ENCODE measurements at places on chromosomes 5 and 9.

DNA sequence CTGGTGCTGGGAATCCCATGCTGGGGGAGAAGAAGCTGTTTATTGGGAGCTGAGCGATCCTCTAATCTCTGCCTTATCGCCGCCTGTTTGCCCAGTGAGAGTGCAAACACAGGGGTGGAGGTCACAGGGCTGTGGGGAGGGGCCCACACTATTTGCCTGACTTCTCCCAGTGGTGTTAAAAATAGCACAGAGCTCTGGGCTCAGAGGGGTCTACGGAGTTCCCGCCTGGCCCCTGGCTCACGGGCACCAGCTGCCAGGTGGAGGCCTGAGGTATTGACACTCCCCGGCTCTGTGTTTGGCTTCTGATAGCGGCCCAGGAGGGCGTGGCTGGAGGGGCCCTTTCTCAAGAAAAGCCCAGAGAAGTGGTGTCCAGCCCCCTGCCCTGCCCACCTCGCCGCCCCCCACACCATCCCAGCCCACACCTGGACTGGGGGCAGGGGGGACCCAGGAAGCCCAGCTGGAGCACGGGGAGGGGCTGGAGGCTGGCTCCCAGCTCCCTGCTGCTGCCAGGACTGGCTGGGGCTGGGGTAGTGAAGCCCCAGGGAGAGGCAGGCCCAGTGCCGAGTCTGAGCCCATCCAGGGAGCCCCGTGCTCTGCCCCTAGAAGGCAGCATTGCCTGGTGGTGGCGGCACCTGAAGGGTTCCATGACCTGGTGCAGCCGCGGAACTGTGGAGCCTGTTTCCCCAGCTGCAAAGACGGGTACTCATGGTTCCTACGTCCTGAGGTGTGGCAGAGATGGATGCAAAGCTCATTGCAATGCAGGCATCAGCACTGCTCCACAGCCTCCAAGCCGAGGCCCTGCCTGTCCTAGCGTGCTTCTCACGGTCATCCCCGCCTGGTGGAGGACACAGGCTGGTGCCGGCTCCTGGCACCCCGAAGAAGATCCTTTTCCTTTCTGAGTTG lies 35.7 kb upstream of the EGFL7 start:
- peak; percentile 25 for ATAC-seq

DNA sequence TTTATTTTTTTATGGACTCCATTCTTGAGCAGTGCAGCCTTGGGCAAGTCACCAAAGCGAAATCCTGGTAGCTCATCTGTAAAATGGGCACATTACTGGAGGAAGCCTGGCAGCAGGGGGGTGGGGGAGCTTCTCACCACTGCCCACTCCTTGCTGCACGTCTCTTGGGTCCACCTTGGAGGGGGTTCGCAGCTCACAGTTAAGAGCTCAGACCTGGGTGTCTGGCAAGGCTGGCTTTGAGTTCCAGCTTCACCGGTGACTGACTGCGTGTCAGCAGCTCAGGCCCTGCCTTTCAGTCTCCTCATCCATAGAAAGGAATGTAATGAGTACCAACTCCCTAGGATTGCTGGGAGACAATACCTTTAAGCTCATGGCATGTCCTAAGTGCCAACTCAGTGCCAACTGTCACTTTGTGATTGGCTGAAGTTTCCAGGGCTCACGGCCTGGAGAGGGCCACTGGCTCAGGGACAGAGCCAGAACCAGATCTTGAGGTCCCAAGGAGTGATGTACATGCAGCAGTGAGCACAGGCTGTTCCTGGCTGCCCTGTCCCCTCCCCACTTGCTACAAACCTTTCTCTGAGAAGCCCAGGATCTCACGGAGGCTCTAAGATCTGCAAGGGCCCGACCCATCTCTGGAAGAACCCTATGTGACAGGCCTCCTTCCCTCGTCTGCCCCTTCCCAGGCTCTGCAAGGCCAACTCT lies 72.9 kb downstream of the C9orf50 start:
- peak; percentile 5 for ATAC-seq

DNA sequence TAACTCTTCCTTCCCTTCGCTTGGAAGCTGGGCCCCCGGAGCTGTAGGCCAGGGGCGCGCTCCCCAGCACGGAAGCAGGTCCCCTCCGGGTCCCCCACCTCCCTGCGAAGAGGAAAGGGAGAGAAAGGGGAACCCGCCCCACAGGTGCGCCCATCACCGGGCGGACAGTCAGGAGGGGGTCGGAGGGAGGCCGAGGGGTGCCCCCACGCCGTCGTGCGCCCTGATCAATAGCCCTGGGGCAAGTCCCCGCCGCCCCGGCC lies 793 bp downstream of the AGPAT2 start:
- ATAC-seq = no peak

DNA sequence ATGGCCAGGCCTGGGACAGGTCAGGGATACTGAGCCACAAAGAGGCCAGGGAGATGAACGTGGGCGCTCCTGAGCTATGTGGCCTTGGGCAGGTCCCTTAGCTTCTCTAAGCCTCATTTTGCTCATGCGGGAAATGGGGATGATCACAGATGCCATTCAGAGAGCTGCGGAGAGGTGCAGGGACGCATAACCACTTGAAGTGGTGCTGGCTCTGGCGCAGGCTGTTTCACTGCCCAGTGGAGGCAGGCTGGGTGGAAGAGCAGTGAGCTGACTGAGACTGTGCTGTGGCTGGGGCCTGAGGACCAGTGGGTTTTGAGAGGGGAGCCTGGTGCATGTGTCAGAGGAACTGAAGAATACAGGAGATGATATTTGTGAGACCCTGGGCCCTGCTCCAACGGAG lies 18.4 kb downstream of the CXXC5 start:
- no peak for ATAC-seq

- ATAC-seq = no peak
Measured at GRCh38 chr9:71680189-71680980, 87.9 kb downstream of the CEMIP2 start.

DNA sequence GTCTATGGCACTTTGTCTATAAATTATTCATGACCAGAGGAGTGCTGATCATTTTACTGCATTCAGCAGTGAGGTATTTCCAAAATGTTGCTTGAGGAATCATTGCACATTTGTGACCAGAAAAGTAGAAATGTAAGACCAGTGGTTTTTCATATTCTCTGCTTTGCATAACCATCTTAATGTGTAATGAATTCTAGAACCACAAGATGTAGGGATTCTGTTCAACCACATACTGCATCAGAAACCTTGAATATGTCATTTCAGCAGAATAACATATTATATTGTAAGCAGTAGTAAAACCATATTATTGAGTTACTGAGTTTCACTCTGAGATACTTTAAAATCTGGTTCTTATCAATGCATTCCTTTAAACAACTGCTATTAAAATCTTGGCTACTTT lies 1243.4 kb downstream of the MAT2B start:
- ATAC-seq = no peak

GRCh38 chr5:53934151-53934820 lies 373.8 kb downstream of the NDUFS4 start:
- ATAC-seq = no peak

- no peak for ATAC-seq
Measured at GRCh38 chr5:147140558-147140957, 94.3 kb upstream of the STK32A start.

DNA sequence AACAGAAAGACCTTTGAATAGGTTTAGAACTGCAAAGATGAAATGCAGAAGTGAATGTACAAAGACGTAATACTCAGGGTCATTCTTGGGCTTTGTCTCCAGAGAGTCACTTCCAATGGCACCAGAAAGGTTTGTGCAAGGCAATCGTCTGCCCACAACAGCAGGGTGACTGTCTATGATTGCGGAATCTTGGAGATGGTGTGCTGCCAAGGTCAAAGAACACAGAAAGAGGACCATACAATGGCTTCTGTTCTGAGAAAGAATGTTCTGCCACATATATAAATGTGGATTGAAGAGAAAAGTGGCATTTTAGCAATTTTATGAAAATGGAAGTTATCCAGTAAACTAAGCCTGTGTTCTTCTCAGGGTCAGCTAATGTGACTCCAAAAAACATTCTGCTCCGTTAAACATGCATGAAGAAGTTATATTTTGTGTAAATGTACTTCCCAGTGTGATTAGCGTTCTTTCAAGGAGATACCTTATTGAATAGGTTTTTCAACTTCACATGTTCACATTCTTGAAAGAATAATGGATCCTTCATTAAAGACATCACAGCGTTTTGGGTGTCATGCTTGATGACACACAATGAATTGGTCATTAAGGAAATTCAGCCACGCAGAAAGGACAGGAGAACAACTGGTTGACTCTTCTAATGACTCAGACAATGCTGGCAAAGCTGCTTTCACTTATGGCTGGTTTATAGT lies 73.4 kb upstream of the CDH6 start:
- ATAC-seq = no peak

GRCh38 chr9:30574355-30575151 lies 1809.9 kb upstream of the ACO1 start:
- ATAC-seq = no peak

- no peak for ATAC-seq
Measured at GRCh38 chr5:159668556-159668955, 247.7 kb upstream of the ADRA1B start.

- no peak for ATAC-seq
Measured at GRCh38 chr5:73284985-73285384, 112.0 kb downstream of the TMEM174 start.

DNA sequence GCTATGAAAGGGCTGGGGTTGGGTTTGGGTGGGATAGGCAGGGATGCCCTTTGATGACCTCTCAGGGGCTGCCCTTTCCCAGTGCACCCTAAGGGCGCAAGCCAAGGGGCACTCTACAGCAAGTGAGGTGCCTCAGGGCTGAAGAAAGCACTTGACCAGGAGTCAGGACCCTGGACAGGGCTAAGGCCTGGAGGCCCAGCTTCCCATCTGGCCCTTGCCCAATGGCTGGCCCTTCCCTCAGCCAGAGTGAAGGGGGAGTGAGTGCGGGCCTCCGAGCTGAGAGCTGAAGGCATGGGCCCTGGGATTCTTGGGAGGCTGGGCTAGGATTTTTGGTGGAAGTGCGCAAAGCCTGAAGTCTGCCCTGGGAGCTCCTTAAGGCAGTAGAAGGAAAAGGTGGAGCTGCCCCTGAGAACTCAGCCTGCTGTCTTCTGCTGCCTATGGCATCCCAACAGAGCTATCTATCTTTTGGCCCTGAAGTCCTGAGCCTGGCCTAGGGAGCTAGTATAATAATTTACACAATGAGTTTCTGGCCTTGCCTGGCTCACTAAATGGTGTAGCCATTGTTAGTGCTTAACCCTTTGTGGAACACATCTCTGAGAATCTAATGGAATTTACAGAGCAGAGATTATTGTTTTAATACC lies 16.4 kb downstream of the JADE2 start:
- no peak for ATAC-seq

- no peak for ATAC-seq
Measured at GRCh38 chr9:127277099-127277498, 12.5 kb downstream of the GARNL3 start.

DNA sequence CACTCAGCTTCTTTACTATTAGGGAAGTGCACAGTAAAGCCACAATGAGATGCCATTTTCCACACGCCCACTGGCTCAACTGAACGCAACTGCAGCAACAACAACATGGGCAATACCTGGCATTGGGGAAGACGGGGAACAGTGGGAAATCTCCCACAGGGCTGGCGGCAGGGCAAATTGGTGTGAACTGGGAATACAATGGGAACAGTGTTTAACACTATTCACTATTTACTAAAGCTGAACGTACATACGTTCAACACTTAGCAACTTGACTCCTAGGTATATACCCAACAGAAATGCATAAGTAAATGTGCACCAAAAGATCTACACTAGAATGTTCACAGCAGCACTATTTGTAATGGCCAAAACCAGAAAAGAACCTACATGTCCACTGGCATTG lies 14.1 kb downstream of the ZER1 start:
- ATAC-seq = no peak

GRCh38 chr9:106038266-106039001 lies 344.1 kb downstream of the TMEM38B start:
- ATAC-seq = no peak

GRCh38 chr9:97970165-97970564 lies 13.0 kb upstream of the ANP32B start:
- ATAC-seq = no peak

- ATAC-seq = no peak
Measured at GRCh38 chr9:26013199-26013598, 335.0 kb upstream of the TUSC1 start.

- ATAC-seq = no peak
Measured at GRCh38 chr5:142358121-142358520, 33.3 kb upstream of the SPRY4 start.

GRCh38 chr5:82525626-82526025 lies 247.5 kb upstream of the RPS23 start:
- no peak for ATAC-seq

DNA sequence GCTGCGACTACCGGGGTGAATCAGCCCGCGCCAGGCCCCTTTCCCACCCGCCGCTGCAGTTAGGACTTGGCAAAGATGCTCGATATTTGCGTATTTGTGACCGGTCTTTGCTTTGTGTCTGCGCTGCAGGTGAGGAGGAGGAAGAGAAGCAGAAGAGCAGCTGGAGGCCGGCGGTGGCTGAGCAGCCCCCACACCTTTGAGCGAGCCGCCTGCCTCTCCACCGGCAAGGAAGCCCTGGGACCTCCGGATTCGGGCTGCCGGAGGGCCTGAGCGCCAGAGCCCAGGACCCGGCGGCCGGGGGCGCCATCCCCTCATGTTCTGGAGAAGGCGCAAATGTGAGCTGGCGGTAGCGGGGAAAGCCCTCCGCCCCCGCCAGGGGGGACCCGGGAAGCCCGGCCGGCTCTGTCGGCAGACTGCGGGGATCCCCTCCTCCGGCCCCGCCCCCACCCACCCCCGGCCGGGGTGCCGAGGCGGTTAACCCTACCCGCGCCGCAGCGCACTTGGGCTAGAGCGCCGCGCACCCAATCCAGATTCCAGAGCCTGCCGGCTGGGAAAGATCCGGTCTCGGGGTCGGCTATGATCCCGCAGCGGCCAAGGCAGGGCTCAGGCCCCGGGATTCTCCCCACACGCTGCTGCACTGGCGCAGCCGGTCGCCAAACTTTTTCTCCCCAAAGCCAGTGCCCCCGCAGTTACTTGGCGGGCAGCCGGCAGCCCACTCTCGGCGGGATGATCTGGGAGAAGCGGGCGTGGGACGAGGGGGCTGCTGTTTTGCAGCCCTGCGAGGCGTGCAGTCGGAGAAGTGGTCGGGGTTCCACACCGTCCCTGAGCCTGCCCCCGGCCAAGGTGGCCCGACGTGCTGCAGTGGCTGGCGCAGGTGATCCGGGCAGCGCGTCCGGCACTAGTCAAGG lies 800 bp upstream of the KCNN2 start:
- peak; percentile 14 for ATAC-seq

- ATAC-seq = no peak
Measured at GRCh38 chr5:175517824-175518450, 39.6 kb downstream of the SFXN1 start.

Measured in esophagus mucosa (tissue), 1 donor.